ENCODE measurements at places on chromosomes 3 and 15. TPM values are rescaled to one million over a fixed set of nuclear protein-coding genes. Genes with fewer than 3 reads are reported as not detected.

Gene GPR176
- total RNA-seq: 194 TPM

Gene ADGRG7
- not detected for total RNA-seq

Gene SAMD7
- not detected for total RNA-seq

Gene AMIGO3
- not detected for total RNA-seq

Gene MUC4
- not detected for total RNA-seq

Gene HHLA2
- total RNA-seq: not detected

Gene DNAJC13
- total RNA-seq: 67.8 TPM

Gene KLHL6
- not detected for total RNA-seq

Gene DOCK3
- under 0.01 TPM for total RNA-seq

Gene ITIH4
- 0.28 TPM for total RNA-seq

Gene TATDN2
- total RNA-seq: 7.8 TPM

Gene TRH
- not detected for total RNA-seq

Gene SLC28A1
- total RNA-seq: not detected

Gene KCNMB3
- 0.72 TPM for total RNA-seq

Gene TEX55
- not detected for total RNA-seq

Gene SNX22
- total RNA-seq: under 0.01 TPM

Gene BCHE
- 1.6 TPM for total RNA-seq

Gene SPINK8
- total RNA-seq: not detected

Gene EIF1B
- 11.3 TPM for total RNA-seq

Gene IQCF5
- total RNA-seq: not detected

Gene INSYN1
- total RNA-seq: 0.18 TPM

Gene GALNT15
- 14.7 TPM for total RNA-seq

Gene FRMD4B
- 0.28 TPM for total RNA-seq

Gene GADL1
- not detected for total RNA-seq
